ENCODE measurements at places on chromosomes 1 and 21.

DNA sequence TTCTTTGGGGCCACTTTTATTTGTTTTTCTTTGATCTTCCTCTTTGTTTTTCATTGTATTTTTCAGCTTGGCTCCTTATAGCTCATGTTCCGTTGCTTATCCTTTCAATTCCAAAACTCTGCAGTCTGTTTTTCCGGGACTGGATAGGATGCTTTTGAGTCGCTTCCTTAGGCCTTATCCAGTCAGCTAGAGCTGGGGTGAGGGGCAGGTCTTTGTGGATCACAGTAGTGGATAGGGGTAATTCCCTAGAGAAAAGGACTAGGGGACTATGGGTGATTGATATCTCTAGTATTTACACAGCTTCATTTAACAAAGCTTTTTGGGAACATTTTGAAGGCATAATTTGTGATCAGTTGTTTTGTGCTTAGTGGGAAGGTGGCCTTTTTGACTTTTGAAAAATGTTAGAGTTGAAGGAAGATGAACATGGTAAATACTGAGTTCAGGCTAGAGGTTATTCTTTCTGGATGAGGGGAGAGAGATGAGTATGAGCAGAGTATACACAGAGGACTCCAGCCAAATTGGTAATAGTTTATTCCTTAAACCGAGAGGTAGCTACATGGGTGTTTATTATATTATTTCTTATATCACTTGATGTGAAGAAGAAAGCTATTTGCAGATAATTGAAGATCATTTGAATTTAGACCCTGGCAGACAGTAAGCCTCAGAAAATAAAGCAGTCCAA lies 22.5 kb downstream of the CEP350 start:
- peak; percentile 36 for DNase-seq

DNA sequence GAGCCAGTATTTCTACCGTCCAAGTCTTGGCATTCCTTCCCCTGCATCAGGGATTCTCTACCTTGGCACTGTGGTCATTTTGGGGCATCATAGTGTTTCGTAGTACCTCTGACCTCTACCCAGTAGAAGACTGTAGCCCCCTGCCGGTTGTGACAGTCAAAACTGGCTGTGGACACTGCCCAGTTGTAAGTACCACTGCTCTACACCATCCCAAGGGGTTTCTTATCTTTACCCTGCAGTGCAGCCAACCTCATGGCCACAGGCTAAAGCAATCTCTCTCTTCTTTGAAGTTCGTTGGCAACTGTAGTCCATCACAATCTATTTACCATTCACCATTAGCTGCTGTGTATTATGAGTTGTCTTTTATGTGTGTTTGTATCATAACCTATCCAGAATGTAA lies 29.3 kb upstream of the ERO1B start:
- DNase-seq = no peak

DNA sequence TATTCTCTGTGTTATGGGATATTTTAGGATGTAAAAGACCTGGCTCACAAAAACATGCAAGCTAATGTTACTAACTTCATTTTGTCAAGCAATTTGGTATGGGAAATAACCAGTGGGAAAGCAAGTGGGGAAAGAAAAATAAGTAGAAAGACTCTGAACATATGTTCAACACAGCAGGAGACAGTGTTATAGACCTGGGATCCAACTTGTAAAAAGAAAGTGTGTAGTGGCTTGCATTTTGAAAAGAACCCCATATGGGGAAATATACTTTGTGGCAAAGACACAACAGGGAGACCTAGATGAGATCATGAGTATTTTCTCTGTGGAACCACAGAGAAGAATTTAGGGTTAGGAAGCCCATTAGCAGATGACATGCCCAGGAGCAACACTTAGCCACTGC lies 212.7 kb upstream of the NRIP1 start:
- DNase-seq = no peak

DNA sequence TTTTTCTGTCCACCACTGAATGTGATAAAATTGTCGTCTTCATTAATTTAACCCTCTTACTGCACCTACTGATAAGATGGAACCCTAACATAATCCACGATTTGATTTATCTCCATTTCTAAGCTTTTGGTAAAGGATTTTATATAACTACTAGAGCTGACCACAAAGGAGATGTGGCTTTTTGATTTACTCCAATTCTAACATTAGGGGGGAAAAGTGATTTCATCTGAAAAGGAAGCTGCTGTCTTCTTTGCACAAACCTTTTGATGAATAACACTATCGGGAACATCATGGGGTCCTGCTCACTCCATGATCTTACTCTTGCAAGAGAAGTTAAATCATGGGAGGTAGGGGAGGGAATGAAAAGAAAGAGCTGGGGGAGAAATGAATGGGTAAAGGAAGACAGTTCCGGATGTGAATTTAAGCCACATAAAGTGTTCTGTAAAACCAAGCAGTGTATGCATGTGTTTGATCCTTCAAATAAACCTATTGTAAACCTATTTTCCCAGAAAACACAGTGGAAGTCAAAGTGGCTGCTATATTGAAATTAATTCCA lies 161.8 kb downstream of the GABPA start:
- DNase-seq = no peak

DNA sequence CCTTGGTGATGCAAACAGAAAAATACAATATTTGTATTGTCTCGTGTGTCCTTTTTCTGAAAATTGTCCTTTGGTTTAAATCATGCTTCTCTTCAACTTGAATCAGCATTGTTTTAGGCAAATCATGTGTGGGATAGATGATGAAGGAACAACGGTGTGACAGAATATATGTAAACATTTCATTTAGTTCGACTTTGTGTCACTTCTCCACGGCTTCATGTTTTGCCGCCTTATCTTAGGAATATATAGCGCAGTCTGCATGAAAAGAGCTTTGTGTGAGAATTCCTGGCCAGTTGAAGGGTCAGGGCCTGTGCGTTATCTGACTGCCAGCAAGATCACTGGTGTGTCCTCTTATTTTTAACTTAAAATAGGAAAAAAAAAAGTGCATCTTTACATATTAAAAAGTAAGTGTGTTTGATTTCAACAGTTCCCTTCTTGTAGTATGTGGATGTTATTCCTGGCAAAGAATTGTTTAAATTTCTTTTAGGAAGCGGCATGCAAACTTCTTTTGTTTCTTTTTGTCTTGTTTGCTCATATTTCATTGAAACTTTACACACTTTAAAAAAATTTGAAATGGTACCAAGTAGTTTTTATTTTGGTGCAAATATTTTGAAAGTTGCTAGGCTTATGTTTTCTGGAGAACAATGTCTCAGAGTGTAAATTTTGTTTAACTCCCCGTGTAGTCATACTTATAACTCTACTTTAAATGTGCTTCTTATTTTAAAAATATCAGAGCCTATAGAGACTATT lies 465.2 kb downstream of the USP25 start:
- DNase-seq = peak; percentile 55

GRCh38 chr1:118269598-118269997 lies 84.6 kb upstream of the SPAG17 start:
- DNase-seq = no peak

DNA sequence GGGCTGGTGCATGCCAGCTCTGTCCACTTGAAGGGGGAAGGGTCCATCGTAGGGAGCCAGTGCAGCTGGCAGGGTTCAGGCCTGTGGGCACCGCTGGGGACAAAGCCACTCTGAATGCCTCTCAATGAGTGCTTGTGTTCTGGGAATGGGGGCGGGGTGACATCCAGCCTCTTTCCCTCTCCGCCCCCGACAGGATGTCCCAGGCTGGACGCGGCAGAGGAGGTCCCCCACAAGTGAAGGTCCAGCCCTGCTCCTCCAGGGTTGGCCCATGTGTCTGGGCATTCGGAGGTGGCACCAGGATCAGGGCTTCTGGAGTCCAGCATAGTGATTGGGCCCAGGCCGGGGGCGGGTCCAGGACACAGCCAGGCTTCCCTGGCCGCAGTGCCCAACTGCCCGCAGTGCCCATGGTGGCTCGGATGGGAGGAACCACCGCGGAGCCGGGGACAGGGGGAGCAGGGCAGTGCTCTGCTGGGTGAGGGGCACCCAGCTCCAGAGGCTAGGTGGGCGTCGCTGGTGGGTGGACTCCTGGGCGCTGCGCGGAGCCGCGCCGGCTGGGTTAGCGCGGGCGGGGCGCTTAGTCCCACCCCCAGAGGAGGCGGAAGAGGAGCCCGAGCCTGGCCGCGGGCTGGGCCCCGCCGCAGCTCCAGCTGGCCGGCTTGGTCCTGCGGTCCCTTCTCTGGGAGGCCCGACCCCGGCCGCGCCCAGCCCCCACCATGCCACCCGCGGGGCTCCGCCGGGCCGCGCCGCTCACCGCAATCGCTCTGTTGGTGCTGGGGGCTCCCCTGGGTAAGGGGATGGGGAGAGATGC lies at the start of gene SHISA4:
TSS of gene SHISA4 (plus strand) at position 617 of the 808 bp plus-strand sequence. CDS start at position 714, 97 bp downstream.
- DNase-seq = peak; percentile 55

DNA sequence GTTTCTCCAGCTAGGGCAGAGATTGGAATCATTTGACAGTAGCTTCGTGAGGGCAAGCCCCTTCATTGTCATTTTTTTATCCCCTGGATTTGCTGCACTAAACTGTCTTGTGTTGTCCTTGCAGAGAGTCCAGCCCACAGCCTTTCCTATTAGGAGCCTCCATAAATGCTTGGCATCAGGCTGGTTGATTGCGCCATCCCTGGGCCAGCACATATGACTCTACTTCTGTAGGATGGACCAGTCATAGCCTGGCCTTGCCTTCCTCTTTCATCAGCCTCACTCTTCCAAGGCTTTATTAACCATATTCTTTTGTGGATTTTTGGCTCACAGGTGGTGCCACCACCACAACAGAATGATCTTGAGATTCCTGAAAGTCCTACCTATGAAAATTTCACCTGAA lies 31.4 kb downstream of the LY9 start:
- no peak for DNase-seq

- DNase-seq = no peak
Observed at GRCh38 chr1:204076891-204077290, 4.0 kb downstream of the SOX13 start.

- DNase-seq = no peak
Observed at GRCh38 chr1:232105561-232105960, 479.0 kb downstream of the DISC1 start.

DNA sequence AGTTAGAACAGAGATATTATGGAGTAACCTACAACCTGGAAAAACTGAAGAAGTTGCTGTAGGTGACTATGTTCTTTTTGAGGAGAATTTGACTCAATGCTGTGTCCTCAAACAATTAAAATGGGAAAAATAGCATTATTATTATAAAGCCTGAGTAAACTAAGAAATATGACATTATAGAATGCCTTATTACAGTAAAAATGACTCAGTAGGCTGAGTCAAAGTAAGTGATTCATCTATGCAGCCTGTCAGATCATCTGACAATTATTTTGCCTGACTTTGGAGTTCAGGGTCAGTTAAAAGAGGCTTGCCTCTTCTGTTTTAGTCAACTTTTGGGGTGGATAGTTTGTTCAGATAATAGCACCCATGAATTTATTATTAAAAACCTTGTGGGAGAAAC lies 150.8 kb upstream of the PTGFR start:
- DNase-seq = no peak

- DNase-seq = no peak
Observed at GRCh38 chr1:186849826-186850225, 21.1 kb downstream of the PLA2G4A start.

- DNase-seq = no peak
Observed at GRCh38 chr1:18752409-18752808, 107.1 kb downstream of the TAS1R2 start.

- DNase-seq = no peak
Observed at GRCh38 chr1:246107516-246108277, 399.4 kb downstream of the SMYD3 start.

DNA sequence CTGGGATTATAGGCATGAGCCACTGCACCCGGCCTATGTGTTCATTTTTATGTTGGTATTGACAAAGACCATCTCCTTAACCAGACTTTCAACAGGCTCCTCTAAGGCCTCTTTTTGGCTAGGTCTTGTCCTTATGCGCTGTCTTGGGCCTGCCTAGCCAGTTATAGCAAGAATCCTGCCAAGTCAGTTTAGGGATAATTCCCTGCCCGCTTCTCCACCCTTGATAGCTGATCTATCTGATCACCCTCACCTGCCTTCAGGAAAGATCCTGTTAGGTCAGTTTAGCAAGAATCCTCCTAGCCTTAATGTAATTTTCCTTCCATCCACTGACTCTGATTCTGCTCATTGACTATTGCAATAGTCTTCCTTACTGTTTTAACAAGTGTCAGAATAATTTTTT lies 2.4 kb upstream of the B4GALT3 start:
- DNase-seq = no peak

GRCh38 chr1:169086603-169087455 lies 19.7 kb upstream of the ATP1B1 start:
- DNase-seq = peak; percentile 75

- no peak for DNase-seq
Observed at GRCh38 chr21:44868707-44869106, 4.8 kb downstream of the PTTG1IP start.

GRCh38 chr21:28336314-28336713 lies 656.4 kb downstream of the LTN1 start:
- DNase-seq = peak; percentile 3

DNA sequence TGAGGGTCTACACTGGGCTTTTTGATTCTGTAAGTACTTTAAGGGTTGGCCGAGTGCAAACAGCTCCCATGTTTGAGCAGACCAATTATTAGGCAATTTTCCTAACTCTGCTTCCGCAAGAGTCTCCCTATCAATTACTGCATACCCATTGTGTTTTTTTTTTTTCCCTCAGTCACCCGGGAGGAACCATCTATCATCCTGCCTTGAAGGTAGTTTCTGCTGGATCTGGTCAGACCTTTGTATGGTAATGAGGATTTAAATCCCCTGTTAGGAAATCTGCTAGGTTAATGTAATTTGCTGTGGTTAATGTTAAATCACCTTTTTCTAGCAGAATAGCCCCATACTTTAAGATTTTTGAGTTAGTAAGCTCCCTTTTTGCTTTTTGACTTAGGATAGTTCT lies 40.8 kb upstream of the WARS2 start:
- no peak for DNase-seq

GRCh38 chr1:205232127-205232820 lies 4.5 kb downstream of the TMCC2 start:
- no peak for DNase-seq

- no peak for DNase-seq
Observed at GRCh38 chr1:28028873-28029654, 59.3 kb downstream of the EYA3 start.

- no peak for DNase-seq
Observed at GRCh38 chr1:102219463-102219862, 222.7 kb upstream of the OLFM3 start.

- DNase-seq = no peak
Observed at GRCh38 chr21:35394634-35395369, 345.7 kb upstream of the RUNX1 start.

GRCh38 chr1:160257411-160258015 lies 4.8 kb downstream of the DCAF8 start:
- DNase-seq = no peak

DNA sequence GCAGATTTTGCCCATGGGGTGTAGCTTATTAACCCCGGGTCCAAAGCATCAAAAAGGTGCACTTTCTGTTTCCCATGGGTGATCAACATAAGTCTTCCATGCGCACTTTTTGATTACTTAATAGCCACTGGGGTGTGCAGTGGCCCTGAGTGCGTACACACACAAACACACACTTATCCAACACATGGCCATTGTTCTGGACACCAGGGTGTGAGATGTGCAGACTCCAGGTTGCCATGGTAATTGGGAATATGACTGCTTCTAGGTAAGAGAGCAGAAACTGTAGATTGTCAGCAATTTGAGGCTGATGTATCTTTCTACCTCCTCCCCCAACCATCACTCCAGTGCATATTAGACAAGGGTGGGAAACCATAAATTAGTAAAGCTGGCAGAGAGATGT lies 68.8 kb downstream of the MAB21L3 start:
- DNase-seq = peak; percentile 30
